ENCODE measurements at places on chromosomes 13 and 19.

DNA sequence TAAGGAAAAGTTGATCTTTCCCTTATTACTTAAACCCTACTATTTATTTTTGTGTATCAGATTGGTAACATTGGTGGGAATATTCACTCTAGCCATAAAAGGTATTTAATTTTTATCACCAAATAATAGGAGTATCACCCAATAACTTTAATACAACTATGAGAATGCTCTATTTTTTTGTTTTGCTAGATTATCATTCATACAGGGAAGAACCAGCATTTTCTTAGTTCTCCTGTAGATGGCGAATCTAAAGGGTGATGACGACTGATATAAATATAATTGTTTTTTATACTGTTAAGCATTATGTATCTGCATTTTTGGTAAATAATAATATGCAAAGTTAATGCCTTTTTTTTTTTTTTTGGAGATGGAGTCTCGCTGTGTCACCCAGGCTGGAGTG, 7.9 kb upstream of the FRY start:
- no peak for DNase-seq

- DNase-seq, result no peak
Measured at GRCh38 chr13:36553491-36553890, 120.3 kb upstream of the SERTM1 start.

GRCh38 chr19:7874076-7874896, at the start of gene PRR36:
TSS of gene PRR36 (minus strand) at chr19:7874390. CDS start at chr19:7873689, 701 bp downstream.
- DNase-seq, result no peak

DNA sequence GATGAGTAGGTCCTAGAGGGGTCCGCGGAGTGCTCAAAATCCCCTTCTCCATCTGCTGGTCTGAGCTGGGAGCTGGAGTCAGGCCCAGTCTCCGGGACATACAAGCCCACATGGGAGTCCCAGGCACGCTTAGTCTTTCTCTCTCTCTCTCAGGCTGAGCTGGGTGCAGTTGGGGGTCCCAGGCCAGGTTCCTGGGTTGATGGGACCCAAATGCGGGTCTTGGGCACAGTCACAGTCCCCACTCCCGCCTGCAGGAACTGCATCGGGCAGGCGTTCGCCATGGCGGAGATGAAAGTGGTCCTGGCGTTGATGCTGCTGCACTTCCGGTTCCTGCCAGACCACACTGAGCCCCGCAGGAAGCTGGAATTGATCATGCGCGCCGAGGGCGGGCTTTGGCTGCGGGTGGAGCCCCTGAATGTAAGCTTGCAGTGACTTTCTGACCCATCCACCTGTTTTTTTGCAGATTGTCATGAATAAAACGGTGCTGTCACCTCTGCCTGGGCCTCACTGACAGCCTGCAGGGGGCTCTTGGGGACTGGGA, 23.8 kb downstream of the CYP4F12 start:
- no peak for DNase-seq

DNA sequence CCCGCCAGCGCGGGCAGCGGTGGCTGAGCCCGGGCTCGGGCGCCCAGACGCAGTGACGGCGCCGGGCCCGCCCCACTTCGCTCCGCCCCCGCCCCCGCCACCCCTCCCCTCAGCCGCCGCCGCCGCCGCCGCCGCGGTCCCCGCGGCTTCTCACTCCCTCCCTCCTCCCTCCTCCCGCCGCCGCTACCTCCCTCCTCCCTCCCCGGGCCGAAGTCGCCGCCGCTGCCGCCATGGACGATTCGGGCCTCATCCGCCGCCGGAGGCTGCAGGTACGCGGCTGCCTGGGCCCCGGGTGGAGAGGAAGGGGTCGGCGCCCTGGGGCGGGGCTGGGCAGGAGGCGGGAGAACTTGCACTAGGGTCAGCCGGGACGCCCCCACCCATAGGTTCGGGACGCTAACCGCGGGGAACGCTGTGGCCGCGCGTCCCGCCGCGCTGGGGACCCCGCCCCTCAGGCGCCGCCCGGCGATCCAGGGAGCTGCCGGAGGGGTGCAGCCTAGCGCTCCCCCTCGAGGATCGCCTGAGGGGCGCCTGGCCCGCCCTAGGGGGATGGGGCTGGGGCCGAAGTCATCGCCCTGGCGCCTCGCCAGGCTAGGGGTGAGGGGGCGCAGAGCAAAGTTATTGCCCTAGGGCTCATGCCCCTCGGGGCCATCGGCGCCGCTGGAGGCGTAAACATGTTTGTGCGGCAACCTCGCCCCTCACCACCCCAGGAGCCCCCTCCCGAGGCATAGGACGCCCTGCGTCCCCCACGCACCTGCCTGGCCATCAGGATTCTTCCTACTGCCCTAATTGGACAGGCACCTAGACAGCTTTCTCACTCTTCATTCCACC, 427 bp downstream of the RTBDN start:
- no peak for DNase-seq

DNA sequence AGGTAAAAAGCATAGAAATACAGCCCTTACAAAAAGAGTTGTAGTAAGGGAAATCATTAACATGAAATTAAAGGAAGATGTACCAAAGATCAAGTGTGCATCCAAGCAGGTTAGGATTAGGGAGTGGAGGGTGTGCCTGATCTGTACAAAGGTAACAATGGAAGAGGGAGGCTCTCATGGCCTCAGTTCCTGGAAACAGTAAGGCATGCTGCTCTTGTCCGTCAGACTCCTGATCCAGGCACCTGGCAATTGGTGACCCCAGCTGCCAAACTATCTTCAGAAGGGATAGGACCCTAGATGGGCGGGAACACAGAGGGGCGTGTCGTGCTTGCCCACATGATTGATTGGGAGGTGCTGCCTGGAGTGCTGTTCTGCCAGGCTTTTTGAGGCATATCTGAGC, 4.5 kb downstream of the TEX26 start:
- DNase-seq, result no peak

DNA sequence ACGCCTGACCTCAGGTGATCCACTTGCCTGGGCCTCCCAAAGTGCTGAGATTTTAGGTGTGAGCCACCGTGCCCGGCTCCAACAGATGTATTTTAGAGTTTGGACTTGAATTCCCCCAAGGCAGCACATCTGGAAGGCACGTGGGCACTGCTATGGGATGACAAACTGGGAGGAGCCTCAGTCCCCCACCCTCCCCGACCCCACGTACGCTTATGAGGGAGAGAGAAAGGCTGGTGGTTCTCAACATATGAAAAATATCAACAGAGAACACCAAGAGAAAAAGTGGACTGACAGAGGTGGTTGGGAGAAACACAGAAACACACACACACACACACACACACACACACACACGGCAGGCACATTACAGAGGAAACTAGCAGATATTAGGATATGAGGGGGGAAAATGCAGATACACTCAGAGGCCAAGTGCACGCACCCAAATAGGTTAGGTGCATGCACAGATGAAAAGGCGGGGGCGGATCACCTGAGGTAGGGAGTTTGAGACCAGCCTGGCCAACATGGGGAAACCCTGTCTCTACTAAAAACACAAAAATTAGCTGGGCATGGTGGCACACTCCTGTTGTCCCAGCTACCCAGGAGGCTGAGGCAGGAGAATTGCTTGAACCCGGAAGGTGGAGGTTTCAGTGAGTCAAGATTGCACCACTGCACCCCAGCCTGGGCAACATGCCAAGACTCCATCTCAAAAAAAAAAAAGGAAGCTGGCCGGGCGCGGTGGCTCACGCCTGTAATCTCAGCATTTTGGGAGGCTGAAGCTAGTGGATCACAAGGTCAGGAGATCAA, 3.2 kb downstream of the STX10 start:
- no peak for DNase-seq

GRCh38 chr19:10823690-10824089, 12.3 kb downstream of the TMED1 start:
- DNase-seq, result no peak

DNA sequence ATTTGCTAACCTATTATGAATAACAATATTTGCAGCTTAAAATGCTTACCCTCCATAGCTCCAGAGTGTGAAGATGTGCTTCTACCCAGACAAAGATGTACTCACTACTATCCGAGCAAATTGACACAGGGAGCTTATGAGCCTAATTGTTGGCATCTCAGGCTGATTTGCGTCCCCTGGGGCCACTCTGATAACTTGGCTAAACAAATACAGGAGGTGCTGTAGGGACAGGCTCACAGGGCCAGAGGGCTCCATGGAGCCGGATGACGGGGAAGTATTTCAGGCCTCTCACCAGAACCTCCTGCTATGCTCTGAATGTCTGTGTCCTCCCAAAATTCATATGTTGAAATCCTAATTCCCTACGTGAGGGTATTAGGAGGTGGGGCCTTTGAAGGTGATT, 26.7 kb upstream of the C19orf12 start:
- DNase-seq, result no peak

DNA sequence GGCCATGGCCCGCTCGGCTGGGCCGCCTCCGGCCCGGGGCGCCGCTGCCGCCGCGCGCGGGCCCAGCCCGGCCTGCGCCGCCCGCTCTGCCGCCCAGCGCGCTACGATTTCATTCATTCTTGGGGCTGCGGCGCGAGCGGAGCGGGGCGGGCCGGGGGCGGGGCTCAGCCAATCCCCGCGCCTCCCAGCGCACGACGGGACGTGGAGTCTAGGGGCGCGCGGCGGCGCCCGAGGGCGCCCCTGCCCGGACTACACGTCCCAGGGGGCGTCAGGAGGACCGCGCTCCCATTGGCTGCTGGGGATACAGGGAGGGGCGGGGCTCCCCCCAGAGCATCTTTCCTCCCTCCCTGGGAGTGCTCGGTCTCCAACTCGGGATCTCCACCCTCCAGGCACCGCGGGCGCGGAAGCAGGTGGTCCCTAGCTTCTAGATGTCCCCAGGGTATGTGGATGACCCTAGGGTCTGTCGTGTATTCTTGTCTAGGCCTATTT, 5.6 kb upstream of the DPF1 start:
- peak; percentile 62 for DNase-seq

DNA sequence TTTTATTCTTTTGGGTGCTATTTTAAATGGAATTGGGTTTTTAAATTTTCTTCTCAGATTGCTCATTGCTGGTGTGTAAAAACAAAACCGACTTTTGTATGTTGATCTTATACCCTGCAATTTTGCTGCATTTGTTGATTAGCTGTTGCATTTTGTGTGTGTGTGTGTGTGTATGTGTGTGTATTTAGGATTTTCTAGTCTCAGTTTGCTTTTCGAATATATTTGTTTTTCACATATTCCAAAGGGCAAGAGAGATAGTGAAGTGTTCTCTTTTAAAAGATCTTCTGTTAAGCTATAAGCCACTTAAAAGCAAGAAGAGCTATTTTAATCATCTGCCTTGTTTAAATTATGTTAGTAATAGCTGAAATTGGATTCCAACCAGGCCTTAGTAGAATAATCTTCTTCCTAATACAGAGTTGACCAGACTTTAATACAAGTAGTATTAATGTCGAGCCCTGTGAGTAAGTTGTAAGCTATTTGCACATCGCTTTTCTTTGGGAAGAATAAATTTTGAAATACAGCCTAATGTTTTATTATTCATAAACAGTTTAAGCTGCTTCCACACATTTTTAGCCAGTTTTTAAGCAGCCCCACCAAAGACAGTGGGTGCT, 57.4 kb downstream of the TM9SF2 start:
- no peak for DNase-seq

DNA sequence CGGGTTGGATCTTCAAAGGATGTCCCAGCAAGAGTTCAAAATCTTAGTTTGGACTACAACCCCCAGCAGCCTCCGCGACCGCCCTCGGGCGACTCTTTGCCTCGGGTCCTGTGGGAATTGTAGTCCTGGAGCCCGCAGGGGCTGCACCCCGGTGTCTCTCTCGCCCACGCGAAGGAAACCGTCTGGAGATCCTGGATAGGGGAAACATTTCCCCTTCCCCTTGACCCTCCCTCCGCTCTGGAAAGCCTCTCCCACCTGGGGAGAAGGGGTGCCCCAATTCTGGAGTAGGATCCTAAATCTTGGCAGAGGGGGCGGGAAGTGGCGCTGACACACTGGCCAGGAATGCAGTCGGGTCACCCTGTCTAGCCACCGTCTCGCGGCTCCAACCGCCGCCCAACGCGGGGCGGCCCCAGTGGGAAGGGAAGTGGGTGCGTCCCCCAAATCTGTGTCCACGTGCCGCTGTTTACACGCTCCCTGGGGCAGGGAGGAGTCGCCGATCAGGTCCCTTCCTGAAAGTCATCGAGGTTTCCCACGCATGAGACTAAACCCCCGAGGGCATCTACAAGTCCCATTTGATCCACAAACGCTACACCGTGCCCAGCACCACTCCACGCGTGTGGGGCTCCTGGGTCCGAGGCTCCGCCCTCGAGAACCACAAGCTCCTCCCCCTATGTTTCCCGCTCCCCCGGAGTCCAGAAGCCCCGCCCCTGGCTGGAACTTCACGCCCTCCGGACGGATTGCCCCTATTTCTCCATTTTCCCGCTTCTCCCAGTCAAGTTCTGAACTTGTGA, 761 bp upstream of the PPP1R13L start:
- DNase-seq, result peak; percentile 82

DNA sequence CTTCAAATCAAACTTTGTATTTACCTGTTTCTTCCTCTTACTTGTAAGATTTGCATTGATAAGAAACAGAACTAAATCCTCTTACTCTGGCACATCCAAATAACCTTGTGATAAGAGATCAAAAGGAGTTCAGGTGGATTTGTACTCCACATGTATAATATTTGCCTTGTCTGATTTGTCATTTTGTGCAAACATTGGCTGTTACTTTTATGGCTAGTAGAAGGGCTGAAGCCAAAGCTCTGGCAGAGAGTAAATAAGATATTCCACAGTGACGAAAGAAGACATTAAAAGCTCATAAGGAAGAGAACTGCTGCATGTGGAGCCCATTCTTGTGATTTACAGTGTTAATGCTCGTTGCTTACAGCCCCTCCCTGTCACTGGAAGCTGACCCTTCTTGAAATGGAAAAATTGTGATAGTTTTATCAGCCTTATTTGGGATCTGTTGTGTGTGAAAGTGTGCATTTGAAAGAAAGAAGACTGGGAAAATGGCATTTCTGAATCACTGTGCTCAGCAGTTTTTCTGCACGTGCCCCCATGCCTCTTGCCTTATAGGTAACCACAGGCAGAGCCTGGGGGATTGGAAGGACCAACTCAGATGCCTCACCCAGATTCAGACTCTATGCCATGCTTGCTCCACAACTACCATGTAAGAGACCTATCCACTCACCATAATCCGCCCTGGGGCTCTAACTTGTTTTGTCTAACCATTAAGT, 68.2 kb downstream of the OXGR1 start:
- no peak for DNase-seq

DNA sequence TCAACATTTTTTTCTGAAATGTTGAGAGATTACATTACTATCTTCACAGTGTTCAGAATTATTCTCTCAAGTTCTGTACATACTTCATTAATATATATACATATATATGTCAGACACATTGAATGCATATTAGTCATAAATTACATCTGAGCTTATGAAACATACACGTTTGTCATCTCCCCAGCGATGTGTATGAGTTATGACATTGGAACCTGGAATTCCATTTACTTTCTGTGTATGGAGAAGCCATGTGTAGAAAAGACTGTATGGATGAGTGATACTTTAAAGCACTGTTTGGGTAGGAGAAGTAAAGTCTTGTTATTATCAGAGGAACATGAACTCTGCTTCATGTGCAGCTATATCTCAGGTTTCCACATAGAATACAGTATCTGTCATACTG, 167.2 kb downstream of the FGF14 start:
- no peak for DNase-seq

- DNase-seq, result no peak
Measured at GRCh38 chr13:45269204-45269603, 68.4 kb upstream of the KCTD4 start.
